Foreskin fibroblast (primary cell): ENCODE measurements at places on chromosomes 11 and 22.

- no peak for DNase-seq
Observed at GRCh38 chr11:74646954-74647353, 54.6 kb downstream of the POLD3 start.

DNA sequence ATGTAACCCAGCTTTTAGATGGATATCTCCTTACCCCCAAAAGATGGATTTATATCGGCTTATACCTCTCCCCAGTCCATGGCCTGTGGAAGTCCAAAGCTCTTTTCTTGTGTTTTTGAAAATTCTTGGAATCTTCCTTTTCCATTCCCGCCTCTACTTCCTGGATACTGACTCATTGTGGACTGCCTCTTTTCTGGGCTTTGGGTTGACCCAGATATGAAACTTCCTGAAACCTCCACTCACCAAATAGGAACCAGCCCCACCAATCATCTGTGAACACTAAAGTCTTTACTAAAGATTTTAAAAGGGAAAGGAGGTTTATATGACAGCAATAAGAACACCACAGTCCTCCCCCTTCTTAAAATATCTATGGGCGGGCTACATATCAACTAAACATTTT lies 163.4 kb upstream of the SYN3 start:
- DNase-seq: no peak

DNA sequence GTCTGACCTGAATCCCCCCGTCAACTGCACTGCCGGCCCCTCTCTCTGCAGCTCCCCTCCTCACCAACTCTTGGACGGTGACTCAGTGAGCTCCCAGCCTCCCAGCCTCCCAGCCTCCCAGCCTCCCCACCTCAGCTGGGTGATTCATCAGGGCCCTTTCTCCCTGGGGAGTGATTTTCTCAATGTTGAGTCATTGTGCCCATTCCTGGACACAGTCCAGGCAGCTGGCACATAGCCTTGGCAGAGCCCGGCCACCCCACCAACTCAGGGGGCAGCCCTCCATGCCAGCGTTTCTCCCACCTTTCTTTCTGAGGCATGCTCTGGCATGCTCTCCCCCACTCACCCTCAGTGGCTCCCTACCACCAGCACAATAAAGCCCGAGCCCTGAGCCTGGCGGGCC lies 30.7 kb downstream of the PDE2A start:
- DNase-seq: peak; percentile 20

DNA sequence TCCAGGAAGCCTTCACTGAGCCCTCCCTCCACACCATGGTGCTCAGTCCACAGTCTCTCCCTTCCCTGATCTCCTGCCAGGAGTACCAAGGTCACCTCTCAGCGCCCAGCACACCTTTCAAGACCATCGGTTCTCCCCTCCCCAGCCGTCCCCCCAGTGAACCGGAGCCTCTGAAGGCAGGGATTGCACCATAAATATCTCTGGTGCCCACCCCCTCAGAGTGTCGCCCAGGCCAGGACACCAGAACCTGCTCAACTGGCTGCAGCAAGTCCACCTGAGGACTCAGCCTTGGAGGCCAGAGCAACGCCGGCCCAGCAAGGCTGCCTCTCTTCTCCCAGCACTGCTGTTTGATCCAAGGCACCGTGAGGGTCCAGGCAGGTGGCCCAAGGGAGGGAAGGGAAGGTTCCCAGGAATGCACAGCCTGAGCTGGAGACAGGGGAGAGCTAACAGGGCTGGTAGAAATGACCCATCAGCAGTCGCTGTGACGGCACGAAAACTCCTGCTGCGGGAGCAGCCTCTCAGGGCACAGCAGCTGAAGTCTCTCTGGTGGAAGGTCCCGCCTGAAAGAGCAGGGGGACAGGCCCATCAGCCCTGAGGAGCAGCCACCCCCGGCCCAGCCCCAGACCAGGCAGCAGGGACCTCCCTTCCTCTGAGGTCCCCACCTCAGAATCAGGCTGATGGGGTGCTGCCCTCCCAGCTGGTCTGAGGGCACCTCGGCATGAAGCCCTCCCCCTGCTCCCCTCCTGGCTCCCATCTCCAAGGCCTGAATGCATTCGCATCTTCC lies 80.3 kb downstream of the BUD13 start:
- DNase-seq: no peak
